ENCODE measurements at places on chromosomes 11 and 22. TPM values are rescaled to one million over a fixed set of nuclear protein-coding genes. Genes with fewer than 3 reads are reported as not detected.

GRCh38 chr11:78202733-78203167 is 14.0 kb downstream of the USP35 start:
- no peak for DNase-seq

DNA sequence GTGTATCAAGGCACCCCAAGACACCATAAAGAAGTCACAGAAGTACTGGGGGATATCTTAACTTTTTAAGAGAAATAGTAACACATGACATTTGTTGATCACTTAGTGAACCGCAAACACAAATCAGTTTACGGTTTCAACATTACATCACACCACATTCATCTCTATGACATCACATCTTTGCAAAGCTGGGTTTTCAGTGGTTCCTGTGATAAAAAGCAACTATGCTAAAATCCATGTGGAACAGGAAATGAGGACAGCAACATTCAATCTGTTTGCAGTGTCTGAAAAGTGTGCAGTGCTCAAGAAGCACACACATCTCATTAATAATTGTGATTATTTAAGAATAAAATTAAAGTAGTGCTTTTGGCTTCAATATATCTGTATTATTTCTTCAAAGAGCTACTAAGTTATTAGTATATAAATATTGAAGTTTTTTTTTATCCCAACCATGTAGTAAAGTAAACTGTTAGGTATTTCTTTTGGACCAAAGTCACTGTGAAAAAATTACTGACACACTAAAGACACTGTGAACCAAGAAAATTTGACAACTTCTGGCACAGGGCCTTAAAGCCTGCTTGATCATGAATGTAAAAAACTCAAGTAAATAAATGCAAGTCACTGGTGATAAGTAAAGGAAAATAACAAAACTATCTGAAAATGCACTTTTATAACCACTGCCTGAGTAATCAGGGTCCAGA is 156.0 kb upstream of the SOX6 start:
- no peak for DNase-seq

GRCh38 chr22:44999231-44999630 is 10.6 kb downstream of the PHF21B start:
- DNase-seq = no peak

- no peak for DNase-seq
Observed at GRCh38 chr11:79358258-79358657, 82.6 kb downstream of the TENM4 start.

DNA sequence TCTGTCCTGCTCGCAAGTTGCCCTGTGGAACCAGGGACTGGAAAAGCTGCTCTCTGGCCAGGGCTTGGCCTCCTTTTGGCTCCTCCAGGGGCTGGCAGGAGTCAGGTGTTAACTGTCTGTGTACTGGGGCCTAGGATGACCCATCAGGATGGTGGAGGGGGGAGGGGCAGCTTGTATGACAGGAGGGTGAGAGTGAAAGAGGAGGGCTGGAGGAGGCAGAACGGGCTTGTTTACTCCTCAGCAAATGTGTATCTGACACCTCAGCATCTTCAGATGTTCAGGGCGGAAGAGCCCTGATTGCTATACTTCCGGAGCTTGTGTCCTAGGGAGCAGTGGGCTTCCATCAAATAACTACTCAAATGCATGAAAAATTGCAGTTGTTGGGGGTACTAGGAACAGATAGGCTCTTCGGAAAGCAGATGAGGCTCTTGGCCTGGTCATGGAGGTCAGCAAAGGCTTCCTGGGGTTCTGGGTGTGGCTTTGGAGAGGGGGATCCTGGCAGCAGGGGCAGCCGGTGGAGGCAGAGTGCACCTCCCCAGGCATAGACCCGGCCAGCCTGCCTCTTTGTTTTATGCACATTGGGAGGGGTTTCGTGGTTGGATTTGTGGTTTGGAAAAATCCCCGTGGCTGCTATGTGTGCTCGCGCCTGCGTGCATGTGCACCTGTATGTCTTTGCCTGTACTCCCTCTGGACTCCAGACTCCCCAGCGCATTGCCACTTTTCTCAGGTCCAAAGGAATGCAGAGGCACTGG is 31.2 kb downstream of the CD82 start:
- peak; percentile 76 for DNase-seq

GRCh38 chr11:60700689-60701468 is 1.5 kb downstream of the MS4A8 start:
- no peak for DNase-seq

DNA sequence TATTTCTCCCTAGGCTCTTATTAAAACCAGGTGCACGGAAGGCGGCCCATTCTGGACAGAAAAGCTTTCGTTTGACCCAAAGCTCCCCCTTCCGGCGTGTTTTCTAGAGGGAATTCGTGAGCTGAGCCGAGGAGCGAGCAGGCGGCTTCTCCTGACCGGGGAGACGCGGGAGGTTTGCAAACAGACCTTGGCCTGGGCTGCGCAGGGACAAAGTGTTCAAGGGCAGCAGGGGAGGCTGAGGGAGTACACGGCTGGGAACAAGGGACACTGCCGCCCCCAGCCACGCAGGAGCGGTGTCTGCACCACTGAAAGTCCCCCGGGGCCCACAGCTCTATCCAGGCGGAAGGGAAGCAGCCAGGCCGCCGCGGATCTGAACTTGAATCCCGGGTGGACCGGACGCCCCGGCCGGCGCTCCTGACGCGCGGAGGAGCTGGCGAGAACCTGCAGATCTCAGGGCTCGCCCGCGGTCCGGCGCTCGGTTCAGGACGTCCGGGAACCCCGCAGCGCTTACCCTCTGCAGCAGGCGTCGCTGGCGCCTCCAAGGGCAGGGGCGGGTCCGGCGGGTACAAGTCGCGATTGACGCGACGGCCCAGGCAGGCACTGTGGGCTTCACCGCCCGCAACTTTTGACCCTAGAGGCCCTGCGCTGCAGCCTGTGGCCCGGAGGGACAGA is 101.9 kb downstream of the WT1 start:
- no peak for DNase-seq

- no peak for DNase-seq
Observed at GRCh38 chr11:30815619-30816018, 229.5 kb upstream of the MPPED2 start.

GRCh38 chr11:114307524-114308203 is 11.5 kb downstream of the NNMT start:
- peak; percentile 76 for DNase-seq

Gene TCN2
- 6.6 TPM for total RNA-seq

Gene ZNF408
- total RNA-seq = 7.9 TPM

Gene TNKS1BP1
- 43.8 TPM for total RNA-seq

Gene TSKU
- 41.5 TPM for total RNA-seq

Gene APOL5
- not detected for total RNA-seq

Gene CABP4
- not detected for total RNA-seq

Gene TAGLN
- 48.3 TPM for total RNA-seq

Gene SNX32
- not detected for total RNA-seq

All from A172 (cell line).